ENCODE measurements at places on chromosomes 2 and 18. TPM values are rescaled to one million over a fixed set of nuclear protein-coding genes. Genes with fewer than 3 reads are reported as not detected.

DNA sequence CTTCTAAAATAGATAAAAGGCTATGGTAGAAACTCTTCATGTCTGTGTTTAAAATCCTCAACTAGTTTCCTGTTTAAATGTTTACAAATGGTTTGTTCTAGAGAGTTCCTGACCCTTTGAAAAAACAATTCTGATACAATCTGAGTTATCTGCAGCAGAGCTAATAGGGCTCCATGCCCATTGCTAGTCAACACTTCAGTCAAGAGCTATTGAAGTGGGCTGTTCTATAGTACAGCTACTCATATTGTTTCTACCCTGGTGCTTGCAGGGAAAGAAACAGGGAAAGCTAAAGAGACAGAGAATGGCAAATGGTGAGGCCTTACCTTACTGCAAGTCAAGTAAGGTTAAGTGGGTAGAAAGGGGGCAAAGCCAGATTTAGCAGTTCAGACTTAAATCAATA is 112.3 kb upstream of the CAVIN2 start:
- DNase-seq: no peak

The FARSB gene
- total RNA-seq: 67.3 TPM

GRCh38 chr18:28147674-28148171 is 29.2 kb downstream of the CDH2 start:
- DNase-seq: no peak

DNA sequence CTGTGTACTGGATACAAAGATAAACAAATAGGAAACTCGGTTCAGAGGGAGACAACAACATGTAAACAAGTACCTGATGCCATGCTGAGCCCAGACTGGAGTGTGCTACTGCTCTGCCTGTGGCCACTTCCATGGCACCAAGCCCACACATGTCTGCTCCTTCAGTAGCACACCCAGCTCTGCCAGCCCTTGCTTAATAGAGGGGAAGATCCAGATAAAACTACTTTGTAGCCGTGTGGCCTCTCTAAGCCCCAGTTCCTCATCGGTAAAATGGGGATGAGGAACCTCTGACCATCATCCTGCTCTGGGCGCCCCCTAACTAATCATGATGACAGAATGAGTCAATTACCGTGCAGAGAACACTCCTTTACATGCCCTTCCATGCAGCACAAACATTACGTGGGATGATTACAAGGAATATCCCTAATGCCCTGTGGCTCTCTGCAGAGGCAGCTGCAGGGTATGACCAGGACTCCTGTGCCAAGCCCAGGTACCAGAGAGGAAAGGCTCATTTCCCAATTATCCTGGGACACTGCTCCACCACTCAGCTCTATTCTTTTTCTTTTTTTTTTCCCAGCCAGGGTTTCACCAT is 34.9 kb downstream of the DNMT3A start:
- DNase-seq: no peak

- DNase-seq: no peak
Observed at GRCh38 chr2:101658387-101658786, 39.1 kb upstream of the MAP4K4 start.

- DNase-seq: no peak
Observed at GRCh38 chr2:239153806-239154591, 246.8 kb downstream of the HDAC4 start.

The ANKRD53 gene
- total RNA-seq: not detected

DNA sequence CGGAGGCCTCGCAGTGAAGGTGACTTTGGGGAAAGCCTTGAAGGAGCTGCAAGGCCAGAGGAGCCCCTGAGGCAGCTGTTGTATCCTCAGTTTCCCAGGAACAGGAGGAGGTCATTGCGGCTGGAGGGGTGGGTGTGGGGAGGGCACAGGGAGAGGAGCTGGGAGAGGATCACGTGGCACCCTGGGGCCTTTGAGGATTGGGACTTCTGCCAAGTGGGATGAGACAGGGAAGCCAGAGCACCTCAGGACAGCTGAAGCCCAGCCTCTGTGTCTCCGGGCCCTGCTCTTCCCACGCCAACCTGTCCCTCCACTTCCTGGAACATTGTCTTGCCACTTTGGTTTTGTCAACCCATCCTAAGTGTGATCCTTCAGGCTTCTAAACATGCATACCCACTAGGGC is 19.4 kb upstream of the RRM2 start:
- no peak for DNase-seq

The CCDC88A gene
- 7.3 TPM for total RNA-seq
